ENCODE measurements at places on chromosomes 1 and 21.
A peak's percentile ranks its signal among the peaks of the same experiment; 100 is the strongest.

GRCh38 chr1:7233237-7233540 lies 447.9 kb downstream of the CAMTA1 start:
- no peaks in the 10 kb centered on the region for H3K4me1 ChIP-seq
- DNase-seq = no peak
- H3K27me3 ChIP-seq = no peaks in the 10 kb centered on the region
- no peak overlapping the region for H3K4me3 ChIP-seq
- no peaks in the 10 kb centered on the region for H3K36me3 ChIP-seq

GRCh38 chr1:234841710-234842231 lies 231.8 kb upstream of the IRF2BP2 start:
- DNase-seq = no peak
- no peaks in the 10 kb centered on the region for H3K4me1 ChIP-seq
- no peaks in the 10 kb centered on the region for H3K36me3 ChIP-seq
- no peak overlapping the region for H3K27ac ChIP-seq
- H3K27me3 ChIP-seq = no peaks in the 10 kb centered on the region

GRCh38 chr1:16006552-16007485 lies 2.8 kb downstream of the SRARP start:
- peak overlapping the region; percentile 43 for H3K27ac ChIP-seq
- no peak for DNase-seq
- H3K27me3 ChIP-seq = no peaks in the 10 kb centered on the region
- H3K4me3 ChIP-seq = no peak overlapping the region
- H3K36me3 ChIP-seq = no peaks in the 10 kb centered on the region

DNA sequence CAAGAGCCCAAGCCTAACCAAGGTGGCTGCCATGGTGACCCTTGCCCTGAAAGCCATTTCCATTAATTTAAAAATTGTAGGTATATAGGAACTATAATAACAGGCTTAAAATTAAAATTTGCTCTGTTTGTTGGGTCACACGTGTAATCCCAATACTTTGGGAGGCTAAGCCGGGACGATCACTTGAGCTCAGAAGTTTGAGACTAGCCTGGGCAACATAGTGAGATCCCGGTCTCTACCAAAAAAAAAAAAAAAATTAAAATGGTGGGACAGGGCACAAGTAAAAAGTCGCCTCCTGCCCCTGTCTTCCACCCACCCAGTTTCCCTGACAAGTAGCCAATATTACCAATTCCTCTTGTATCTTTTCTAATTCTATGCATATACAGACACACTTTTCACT lies 6.6 kb downstream of the CAPZA1 start:
- no peaks in the 10 kb centered on the region for H3K36me3 ChIP-seq
- H3K27ac ChIP-seq = no peak overlapping the region
- DNase-seq = no peak
- no peaks in the 10 kb centered on the region for H3K27me3 ChIP-seq
- H3K4me1 ChIP-seq = no peaks in the 10 kb centered on the region

GRCh38 chr1:156937883-156938282 lies 17.5 kb downstream of the LRRC71 start:
- DNase-seq = no peak
- H3K36me3 ChIP-seq = no peaks in the 10 kb centered on the region
- H3K4me1 ChIP-seq = no peaks in the 10 kb centered on the region
- H3K27me3 ChIP-seq = no peaks in the 10 kb centered on the region
- H3K4me3 ChIP-seq = no peak overlapping the region

GRCh38 chr1:205451759-205452164 lies 4.1 kb downstream of the BLACAT1 start:
- H3K4me3 ChIP-seq = no peak overlapping the region
- H3K27ac ChIP-seq = no peak overlapping the region
- DNase-seq = no peak
- H3K27me3 ChIP-seq = peaks cover 6% of the 10 kb centered on the region
- no peaks in the 10 kb centered on the region for H3K4me1 ChIP-seq

- DNase-seq = no peak
- no peaks in the 10 kb centered on the region for H3K27me3 ChIP-seq
- H3K27ac ChIP-seq = no peak overlapping the region
These were observed 13.3 kb downstream of the F3 start for GRCh38 chr1:94528299-94528698.

DNA sequence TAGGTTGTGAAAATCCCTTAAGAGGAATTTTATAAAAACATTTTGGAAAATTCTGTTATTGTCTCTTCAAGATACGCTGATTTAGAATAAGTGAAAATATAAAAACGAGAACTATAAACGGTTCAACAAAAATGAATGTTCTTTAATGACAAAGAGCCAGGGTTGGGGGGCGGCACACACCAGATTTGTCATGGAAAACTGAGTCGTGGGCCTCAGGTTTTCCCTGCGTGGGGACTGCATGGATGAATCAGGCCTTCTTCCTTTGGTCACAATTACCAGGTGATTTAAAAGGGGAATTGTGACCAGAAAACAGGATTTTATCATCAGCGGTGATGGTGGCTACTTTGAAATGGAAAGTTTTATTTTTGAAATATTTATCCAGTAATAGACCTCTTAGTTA lies 8.6 kb downstream of the LHX4 start:
- no peak for DNase-seq
- no peaks in the 10 kb centered on the region for H3K36me3 ChIP-seq
- H3K27ac ChIP-seq = no peak overlapping the region

- H3K36me3 ChIP-seq = no peaks in the 10 kb centered on the region
- no peak for DNase-seq
- no peak overlapping the region for H3K4me3 ChIP-seq
- H3K4me1 ChIP-seq = peaks cover 2% of the 10 kb centered on the region
These were observed 142.3 kb upstream of the EDN2 start for GRCh38 chr1:41626616-41627375.

GRCh38 chr1:86922445-86922844 lies 8.0 kb downstream of the HS2ST1 start:
- no peaks in the 10 kb centered on the region for H3K27me3 ChIP-seq
- H3K27ac ChIP-seq = no peak overlapping the region
- no peaks in the 10 kb centered on the region for H3K4me1 ChIP-seq
- H3K4me3 ChIP-seq = no peak overlapping the region
- no peaks in the 10 kb centered on the region for H3K36me3 ChIP-seq

DNA sequence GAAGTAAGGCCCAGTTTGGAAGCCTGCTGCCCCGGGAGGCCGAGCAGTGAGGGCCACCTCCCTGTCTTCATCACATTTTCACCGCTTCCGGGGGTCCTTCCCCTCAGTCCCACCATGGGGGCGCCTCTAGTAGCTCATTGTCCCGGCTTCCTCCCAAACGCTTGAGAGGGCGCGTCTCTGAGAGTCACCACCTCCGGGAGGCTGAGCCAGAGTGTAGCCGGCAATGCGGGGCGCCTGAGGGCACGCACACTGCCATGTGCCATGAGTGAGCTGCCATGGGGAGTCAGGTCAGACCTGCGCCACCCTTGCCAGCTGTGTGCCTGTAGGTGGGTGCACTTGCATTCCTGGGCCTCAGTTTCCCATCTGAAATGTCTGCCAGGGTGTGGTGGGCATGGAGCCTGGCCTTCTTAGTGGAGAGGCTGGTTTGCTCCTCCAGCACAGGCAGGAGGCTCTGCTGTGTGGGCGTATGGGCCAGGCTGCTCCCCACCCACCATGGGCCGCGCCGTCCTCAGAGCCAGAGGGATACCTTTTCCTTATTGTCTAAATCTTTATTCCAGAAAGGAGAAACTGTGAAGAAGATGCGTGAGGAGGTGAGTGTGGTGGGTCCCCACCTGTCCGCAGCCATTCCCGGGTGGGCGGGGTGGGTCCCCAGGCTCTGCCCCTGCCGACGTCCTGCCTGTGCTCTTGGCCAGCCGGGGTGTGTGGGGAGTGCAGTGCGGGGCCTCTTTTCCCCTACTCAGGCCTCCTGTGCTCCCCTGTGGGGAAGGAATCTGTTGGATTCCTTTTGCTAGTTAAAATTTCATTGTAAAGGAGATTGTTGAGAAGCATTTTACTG lies 81.3 kb upstream of the COL6A1 start:
- H3K27ac ChIP-seq = no peak overlapping the region
- H3K4me1 ChIP-seq = no peaks in the 10 kb centered on the region
- no peaks in the 10 kb centered on the region for H3K36me3 ChIP-seq
- H3K4me3 ChIP-seq = no peak overlapping the region

GRCh38 chr1:222417264-222417663 lies 130.6 kb downstream of the HHIPL2 start:
- H3K27ac ChIP-seq = no peak overlapping the region
- no peaks in the 10 kb centered on the region for H3K4me1 ChIP-seq
- DNase-seq = no peak
- H3K27me3 ChIP-seq = no peaks in the 10 kb centered on the region

GRCh38 chr1:171550050-171550449 lies 64.7 kb downstream of the PRRC2C start:
- no peak overlapping the region for H3K27ac ChIP-seq
- no peaks in the 10 kb centered on the region for H3K4me1 ChIP-seq
- no peaks in the 10 kb centered on the region for H3K27me3 ChIP-seq
- DNase-seq = no peak
- no peaks in the 10 kb centered on the region for H3K36me3 ChIP-seq

DNA sequence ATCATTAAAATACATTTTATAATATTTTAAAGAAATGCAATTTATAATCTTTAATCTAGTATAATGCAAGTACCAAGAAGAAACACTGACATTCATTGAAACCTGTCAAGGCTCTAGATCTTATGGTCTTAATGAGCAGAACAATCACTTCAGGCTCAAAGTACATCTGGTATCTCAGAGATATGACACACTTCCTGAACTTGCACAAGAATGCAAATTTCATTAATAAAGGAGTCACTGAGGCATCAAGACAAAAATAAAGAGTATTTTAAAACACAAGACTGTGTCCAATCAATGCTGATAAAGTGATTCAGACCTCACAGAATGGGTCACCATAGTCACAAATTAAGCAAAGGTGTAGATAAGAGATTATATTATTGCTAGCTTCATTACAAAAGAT lies 178.1 kb downstream of the AK5 start:
- H3K36me3 ChIP-seq = no peaks in the 10 kb centered on the region
- H3K27me3 ChIP-seq = no peaks in the 10 kb centered on the region
- H3K4me3 ChIP-seq = no peak overlapping the region

DNA sequence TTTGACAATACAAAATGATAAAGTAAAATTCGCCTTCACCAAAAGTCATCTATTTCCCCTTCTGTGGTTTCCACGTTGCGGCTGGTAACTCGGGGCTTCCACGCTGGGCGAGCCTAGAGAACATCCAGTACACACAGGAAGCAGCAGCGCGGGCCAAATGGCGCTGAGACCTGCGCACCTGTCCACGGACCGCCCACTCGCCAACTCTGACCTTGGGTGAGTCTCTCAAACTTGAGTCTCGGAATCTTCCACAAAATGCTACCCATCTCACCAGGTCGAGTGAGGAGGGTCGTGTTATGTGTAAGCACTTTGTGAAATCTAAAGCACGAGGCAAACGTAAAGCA lies 820 bp upstream of the TTF2 start:
- H3K27ac ChIP-seq = peak overlapping the region; percentile 79
- no peaks in the 10 kb centered on the region for H3K27me3 ChIP-seq
- peak; percentile 64 for DNase-seq
- peak overlapping the region; percentile 68 for H3K4me3 ChIP-seq
- H3K4me1 ChIP-seq = no peaks in the 10 kb centered on the region

- peaks cover 8% of the 10 kb centered on the region for H3K4me1 ChIP-seq
- DNase-seq = no peak
- no peaks in the 10 kb centered on the region for H3K36me3 ChIP-seq
These were observed 5.1 kb downstream of the TMEM201 start for GRCh38 chr1:9593492-9594465.

DNA sequence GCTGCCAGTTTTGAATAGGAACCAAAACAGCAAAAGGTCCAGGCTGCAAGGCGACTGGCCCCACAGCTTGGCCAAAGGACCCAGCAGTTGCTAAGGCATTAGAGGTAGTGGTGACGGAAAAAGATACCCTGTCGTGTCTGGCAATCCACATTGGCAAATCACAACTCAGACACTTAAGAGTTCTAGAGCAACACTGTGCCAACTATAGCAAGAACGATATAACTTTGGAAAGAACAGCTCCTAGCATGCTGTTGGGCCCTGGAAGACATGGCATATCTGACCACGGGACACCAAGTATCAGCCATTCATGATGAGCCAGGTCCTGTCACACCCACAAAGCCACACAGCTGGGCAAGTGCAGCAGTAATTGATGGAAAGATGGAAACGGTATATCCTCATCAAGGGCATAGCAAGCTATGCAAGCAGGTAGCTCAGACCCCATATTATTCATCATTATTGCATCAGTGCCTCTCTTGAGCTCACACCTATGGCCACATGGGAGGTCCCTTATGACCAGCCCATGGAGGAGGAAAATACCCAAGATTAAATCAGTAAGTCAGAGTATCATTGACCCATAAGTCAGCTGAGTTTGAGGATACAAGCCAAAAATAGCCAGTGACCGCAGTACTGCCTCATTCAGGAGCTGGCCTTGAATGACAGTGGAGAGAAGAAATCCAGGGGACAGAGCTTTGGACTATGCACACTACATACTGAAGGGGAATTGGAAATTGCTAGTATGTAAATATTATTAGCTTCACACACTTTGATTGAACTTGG lies 221.2 kb downstream of the SETD4 start:
- no peak for DNase-seq
- peaks cover 6% of the 10 kb centered on the region for H3K4me1 ChIP-seq
- H3K27me3 ChIP-seq = no peaks in the 10 kb centered on the region
- H3K36me3 ChIP-seq = no peaks in the 10 kb centered on the region

GRCh38 chr21:43632373-43632905 lies 26.8 kb downstream of the HSF2BP start:
- no peaks in the 10 kb centered on the region for H3K36me3 ChIP-seq
- H3K4me3 ChIP-seq = no peak overlapping the region
- DNase-seq = no peak
- no peaks in the 10 kb centered on the region for H3K27me3 ChIP-seq

DNA sequence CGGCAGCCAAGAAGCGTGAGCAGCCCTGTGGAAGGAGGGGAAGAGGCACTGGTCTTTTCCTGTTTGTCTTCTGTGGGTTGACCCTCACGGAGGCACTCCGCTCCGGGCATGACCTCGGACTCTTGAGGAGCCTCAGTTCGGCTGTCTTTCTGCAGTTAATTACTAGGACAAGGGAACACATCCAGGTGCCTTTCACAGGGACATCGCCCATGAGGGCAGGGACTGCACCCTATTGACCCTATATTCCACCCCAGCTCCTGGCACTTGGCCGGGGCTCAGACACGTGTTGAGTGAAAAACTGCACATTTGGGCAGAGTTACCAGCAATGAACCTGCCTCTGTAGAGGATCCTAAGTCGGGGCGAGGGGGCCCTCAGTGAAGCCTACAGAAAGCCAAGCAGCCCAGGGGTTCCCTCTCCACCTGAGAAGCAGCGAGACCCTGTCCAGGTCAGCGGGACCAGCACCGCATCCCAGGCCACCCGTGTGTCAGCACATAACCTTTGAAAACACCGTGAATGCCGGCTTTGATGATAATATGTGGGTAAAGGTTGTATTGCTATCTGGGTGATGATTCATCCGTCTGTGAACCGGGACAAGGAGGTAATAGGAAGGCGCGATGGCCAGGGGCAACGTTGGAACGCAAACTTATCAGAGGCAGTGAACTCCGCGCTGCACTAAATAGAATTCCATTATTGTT lies 161.4 kb upstream of the ARHGEF16 start:
- peaks cover 3% of the 10 kb centered on the region for H3K27me3 ChIP-seq
- no peaks in the 10 kb centered on the region for H3K4me1 ChIP-seq
- no peaks in the 10 kb centered on the region for H3K36me3 ChIP-seq
- no peak overlapping the region for H3K27ac ChIP-seq
- DNase-seq = no peak
